ENCODE measurements at places on chromosomes 6 and 20.

DNA sequence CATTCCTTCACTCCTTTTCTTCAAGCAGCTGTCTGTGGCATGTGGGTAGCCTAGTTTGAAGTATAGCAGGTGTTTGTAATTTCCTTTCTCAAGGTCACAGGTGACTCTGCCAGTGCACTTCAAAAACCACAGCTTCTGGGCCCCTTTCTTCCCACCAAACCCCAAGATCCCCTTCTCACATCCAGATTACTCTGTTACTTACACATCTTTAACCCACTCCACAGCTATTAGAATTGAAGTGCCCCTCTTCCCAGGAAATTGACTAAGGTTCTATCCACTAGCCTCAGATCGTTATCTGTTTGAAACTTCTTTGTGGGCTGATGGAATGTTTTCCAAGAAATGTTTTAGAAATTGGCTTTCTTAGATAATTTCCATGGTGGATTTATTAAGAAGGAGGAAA, 150.8 kb downstream of the AHI1 start:
- DNase-seq = no peak

DNA sequence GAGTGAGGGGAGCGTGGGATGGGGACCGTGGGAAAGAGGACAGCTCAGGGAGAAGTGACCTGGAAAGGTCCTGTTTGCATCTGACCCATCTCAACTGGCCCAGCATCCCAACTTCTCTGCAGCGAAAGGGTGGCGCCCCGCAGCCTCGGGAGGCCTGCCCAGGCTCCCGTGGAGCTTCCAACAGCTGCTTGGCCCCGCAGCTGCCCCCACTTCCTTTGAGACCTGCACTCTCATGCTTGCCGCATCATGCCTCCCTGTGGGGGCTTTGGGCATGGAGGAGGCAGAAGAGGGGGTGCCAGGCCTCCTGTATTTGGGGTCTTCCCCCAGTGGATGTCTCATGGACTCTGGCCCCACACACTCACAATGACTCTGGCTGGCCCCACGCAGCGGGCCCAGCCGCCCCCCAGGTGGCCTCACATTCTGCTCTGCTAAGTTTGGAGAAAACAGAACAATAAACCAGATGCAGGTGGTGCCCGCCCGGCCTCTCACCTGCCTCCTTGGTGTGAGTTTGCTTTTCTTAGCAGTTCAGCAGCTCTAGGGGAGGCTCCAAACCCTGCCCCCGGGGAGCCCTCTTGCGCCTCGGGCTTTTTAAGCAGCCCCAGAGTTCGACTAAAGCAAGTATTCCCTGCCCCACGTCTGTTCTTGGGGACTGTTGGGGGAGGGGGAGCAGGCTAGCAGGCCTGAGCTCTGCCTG, 40.7 kb downstream of the CPXM1 start:
- no peak for DNase-seq

- DNase-seq = no peak
These were observed 71.5 kb downstream of the JAG1 start for GRCh38 chr20:10602221-10602871.

- DNase-seq = no peak
These were observed 21.6 kb upstream of the ZNF831 start for GRCh38 chr20:59141818-59142581.

GRCh38 chr6:15441215-15441868, 195.5 kb downstream of the JARID2 start:
- no peak for DNase-seq

- DNase-seq = no peak
These were observed 19.1 kb upstream of the ZSCAN23 start for GRCh38 chr6:28462401-28462800.

- no peak for DNase-seq
These were observed 44.0 kb upstream of the MARCKS start for GRCh38 chr6:113813142-113813541.

DNA sequence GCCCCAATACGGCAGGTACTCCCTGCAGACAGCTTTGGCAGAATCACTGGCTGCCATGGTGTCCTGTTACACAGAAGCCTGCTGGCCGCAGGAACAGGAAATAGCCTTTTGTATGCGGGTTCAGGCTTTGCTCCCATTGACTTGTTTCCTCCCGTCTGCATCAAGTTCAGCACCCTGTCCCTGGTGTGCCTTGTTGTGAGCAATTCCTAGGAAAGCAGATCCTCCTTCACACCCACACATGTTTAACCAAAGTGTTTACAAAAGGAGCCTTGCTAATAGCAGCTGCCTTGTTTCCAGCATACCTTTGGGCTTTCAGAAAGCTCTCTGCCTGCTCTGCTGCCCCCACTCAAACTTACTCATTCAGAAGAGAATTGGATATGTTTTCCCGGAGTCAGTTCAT, 127.2 kb upstream of the SUPT3H start:
- DNase-seq = no peak

DNA sequence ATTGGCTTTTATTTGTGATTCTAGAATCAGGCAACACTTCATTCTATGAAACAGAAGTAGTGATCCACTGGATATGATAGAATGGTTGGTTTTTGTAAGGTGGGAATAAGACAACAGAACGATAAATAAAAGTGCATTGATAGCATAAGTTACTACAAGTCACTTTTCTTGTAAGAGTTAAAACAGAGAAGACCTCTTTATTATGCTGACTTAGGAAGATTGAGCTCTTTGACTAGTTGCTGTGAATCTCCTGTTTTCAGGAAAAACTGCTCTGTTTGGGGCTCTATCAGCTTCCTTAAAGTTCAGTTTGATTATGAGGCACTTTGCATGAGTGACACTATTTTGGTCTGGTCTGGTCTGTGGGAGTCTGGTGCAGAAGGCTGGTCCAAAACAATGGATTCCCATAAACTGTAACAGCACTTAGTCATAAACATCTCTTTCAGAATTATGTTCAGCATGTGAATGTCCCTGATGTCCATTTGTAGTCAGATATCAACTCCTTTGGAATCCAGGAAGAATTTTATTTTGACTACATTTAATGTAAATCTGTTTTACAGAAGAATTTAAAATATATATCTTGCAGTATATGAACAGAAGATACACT, 35.0 kb upstream of the DSE start:
- no peak for DNase-seq

- DNase-seq = no peak
These were observed 19.6 kb downstream of the GPLD1 start for GRCh38 chr6:24469811-24470210.

- DNase-seq = no peak
These were observed 98.7 kb upstream of the LAMA2 start for GRCh38 chr6:128784266-128784665.

DNA sequence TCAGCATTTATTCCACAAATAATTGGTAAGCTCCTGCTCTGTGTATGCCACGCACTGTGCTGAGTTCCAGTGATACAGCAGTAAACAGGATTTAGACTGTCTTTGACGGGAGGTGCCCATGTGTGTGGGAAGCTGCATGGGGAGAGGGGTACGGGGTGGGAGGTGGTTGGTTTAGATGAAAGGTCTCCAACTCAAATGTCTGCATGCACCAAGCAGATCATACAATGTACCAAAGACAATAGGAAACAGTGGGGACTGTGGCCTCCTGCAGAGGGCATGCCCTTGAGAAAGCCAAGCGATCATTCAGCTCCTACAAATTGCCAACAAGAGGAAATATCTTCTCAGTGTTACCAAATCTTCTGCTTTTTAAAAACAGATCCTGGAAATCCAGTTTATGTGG, 36.1 kb downstream of the SLC22A2 start:
- no peak for DNase-seq

DNA sequence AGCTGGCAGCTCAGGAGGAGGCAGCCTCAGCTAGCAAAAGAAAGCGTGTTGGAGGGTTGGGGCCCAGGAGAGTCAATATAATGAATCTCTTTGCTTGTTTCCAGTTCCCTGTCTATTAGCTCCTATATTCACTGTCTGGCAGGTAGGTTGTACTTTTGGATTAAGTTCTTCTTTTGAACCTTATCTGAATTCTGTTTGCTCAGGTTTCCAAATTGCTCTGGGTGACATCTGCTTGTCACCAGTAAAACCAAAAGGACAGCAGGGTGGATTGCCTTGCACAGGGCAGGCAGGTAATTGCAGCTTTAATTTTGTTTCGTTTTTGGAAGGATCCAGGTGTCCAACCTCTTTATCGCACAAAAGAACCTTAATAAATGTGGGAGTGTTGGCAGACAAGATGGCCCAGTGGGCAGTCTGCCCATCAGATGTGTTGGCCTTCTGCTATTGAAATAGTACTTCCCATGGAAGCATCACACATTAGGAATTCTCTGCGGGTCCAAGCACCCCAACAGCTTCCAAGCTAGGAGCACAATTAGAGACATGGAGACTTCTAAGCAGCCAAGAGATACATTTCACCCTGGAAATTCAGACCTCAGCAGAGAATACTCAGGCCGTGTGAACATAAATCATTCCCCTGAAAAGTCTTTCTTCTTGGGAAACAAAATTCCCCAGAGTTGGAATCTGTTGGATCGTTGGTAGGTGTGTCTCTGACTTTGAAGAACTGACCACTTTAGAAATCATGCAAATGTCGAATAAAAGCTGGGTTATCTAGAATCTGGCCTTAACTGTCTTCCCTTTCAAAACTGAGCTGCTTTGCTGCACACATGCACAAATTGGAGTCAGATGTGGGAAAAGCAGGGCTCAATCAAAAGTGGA, 286.9 kb upstream of the BMP2 start:
- DNase-seq = no peak

- no peak for DNase-seq
These were observed 34.8 kb downstream of the CTNNBL1 start for GRCh38 chr20:37728635-37728983.

- no peak for DNase-seq
These were observed 182.8 kb downstream of the ZMYND8 start for GRCh38 chr20:47173596-47174216.

DNA sequence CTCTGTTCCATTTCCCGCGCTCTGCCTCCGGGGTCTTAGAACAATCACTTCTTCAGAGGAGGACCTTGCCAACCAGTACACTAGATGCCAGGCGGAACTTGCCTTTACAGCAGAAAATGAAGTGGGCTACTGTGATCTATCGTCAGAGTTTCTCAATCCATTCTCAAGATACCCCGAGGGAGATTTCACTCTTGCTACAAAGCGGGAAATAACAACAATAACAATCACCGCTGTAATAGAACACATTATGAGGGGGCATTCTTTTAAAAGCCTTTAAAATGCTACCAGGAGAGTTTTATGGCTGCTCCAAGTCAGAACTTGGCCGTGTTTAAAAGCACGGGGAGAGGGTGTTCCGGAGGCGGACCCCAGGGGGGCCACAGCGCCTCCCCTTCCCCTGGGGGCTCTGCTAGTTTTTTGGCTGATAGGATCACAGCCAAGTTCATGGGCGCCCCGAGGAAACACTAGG, 617.0 kb upstream of the AGPAT4 start:
- no peak for DNase-seq

DNA sequence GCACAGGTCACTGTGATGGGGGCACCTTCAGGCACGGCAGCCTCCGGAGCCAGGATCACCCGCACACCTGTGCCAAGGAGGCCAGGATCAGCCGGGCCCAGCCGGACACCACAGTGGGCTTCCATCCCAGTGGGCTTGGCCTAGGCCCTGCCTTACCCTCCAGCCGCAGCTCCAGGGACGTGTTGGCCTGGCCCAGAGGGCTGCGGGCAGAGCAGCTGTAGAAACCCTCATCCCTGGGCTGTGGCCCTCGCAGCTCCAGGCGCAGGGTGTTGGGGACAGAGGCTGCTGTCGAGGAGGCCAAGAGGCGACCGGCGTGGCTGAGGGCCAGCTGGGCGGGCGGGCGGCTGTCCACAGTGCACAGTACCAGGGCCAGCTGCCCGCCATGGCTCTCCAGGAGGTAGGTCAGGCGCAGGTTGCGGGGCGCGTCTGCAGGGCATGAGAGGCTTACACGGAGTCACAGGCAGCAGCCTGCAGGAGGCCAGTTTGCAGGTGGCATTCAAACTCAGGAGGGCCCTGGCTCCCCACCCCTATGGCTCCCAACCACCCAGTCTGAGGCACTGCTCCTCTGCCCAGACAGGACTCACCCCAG, 11.0 kb upstream of the ADAM33 start:
- DNase-seq = no peak

GRCh38 chr6:77106992-77107391, 356.3 kb downstream of the HTR1B start:
- no peak for DNase-seq

DNA sequence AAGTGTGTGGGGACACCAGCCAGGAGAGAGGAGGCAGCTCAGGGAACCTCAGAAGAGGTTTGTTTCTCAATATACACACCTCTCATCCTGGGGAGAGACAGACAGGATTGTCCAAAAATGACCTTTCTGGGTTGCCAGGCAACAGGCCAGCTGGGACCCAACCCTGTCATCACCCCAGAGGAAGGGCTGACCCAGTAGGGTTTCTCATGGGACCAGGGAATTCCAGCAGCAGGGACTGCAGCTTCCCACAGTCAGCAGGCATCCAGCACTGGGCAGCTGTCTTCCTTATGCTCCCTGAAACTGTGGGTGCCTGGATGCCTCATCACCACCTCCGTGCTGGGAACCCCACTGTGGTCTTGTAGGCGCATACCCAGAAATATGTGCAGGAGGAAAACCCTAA, 1.3 kb downstream of the C20orf202 start:
- no peak for DNase-seq

- no peak for DNase-seq
These were observed 17.5 kb downstream of the RBM38 start for GRCh38 chr20:57408536-57409233.

DNA sequence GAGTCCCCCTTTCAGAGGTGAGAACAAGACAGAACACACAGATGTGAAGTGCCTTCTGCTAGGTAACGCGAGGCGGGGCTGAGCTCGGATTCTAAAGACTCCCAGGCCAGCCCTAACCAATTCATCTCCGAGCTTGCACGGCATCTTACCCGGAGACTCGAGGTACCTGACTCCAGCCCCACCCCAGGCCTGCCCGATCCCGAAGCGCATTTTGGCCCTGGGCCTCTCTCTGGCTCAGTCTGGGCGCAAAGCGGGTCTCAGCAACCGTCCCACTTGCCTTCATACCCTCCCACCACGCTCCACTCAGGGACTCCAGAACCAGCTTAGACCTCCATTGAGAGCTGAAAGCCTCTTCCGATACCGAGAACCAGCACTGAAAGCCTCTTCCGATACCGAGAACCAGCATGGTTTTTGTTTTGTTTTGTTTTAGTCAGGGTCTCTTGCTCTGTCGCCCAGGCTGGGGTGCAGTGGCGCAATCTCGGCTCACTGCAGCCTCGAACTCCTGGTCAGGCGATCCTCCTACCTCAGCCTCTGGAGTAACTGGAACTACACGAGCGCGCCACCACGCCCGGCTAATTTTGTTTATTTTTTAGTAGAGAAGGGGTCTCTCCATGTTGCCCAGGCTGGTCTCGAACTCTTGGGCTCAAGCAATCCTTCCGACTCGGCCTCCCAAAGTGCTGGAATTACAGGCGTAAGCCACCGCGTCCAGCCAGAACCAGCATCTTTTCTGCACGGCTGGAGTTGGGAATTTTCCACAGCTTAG, 557 bp upstream of the DYNLRB1 start:
- no peak for DNase-seq

DNA sequence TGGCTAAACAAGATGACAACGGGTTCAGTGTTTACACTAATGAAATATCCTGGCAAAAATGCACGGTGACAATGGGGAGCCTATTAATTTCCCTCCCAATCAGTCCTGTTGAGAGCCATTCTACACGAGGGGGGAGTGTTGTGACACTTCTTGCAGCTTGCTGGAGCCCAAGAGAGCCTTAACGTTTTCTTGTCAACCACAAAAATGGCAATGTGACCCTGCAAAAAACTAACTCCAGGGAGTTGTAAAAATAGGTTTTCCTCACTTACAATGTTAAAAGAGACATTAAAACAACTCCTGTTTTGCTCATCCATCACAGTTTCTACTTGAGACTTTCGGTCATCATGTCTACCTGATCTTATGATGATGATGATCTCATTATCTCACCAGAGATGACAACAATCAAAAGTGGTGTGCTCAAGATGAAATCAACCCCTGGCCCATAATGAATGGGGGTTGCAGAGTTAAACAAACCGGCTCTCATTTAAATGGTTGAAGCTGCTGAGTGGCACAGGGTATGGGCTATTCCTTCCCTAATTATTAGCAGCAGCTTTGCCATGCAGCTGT, 57.9 kb downstream of the GJA10 start:
- no peak for DNase-seq

Measured in coronary artery (tissue), 2 donors.